ENCODE measurements at places on chromosomes 12 and 14. TPM values are rescaled to one million over a fixed set of nuclear protein-coding genes. Genes with fewer than 3 reads are reported as not detected.
A peak's percentile ranks its signal among the peaks of the same experiment; 100 is the strongest.

DNA sequence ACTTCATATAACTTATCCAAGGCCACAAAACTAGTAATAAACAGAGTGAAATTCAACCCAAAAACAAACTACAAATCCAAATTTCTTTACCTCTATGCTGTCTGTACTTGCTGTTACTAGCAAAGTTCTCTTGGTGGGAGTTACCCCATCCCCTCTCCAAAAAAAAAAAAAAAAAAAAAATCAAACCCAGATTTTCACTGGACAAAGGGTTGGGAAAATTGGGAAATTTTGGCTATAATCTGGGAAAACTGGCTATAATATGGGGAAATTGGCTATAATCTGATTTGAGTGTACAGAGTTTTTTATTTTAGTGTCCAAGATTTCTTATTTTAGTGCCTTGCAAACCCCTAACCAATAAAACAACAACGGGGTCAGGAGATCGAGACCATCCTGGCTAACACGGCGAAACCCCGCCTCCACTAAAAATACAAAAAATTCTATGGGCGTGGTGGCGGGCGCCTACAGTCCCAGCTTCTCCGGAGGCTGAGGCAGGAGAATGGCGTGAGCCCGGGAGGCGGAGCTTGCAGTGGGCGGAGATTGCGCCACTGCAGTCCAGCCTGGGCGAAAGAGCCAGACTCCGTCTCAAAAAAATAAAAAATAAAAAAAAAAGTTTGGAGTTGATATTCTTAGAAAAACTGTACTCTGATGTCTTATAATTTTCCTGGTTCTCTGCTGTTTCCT, 148.4 kb downstream of the CHST11 start:
- peaks cover 63% of the 10 kb centered on the region for H3K4me1 ChIP-seq
- H3K4me3 ChIP-seq: no peak overlapping the region
- H3K36me3 ChIP-seq: peaks cover 51% of the 10 kb centered on the region
- no peaks in the 10 kb centered on the region for H3K27me3 ChIP-seq
- no peak for DNase-seq

GRCh38 chr12:63354969-63355368, 204.0 kb upstream of the AVPR1A start:
- no peaks in the 10 kb centered on the region for H3K4me1 ChIP-seq
- H3K4me3 ChIP-seq: no peak overlapping the region
- no peak for DNase-seq
- no peaks in the 10 kb centered on the region for H3K27me3 ChIP-seq
- H3K27ac ChIP-seq: no peak overlapping the region
- no peaks in the 10 kb centered on the region for H3K36me3 ChIP-seq

RAD51AP1 gene
- 31.0 TPM for total RNA-seq

GRCh38 chr14:99094901-99095300, 177.1 kb downstream of the BCL11B start:
- H3K36me3 ChIP-seq: no peaks in the 10 kb centered on the region
- H3K4me1 ChIP-seq: no peaks in the 10 kb centered on the region
- peaks cover 7% of the 10 kb centered on the region for H3K27me3 ChIP-seq
- no peak overlapping the region for H3K27ac ChIP-seq

DNA sequence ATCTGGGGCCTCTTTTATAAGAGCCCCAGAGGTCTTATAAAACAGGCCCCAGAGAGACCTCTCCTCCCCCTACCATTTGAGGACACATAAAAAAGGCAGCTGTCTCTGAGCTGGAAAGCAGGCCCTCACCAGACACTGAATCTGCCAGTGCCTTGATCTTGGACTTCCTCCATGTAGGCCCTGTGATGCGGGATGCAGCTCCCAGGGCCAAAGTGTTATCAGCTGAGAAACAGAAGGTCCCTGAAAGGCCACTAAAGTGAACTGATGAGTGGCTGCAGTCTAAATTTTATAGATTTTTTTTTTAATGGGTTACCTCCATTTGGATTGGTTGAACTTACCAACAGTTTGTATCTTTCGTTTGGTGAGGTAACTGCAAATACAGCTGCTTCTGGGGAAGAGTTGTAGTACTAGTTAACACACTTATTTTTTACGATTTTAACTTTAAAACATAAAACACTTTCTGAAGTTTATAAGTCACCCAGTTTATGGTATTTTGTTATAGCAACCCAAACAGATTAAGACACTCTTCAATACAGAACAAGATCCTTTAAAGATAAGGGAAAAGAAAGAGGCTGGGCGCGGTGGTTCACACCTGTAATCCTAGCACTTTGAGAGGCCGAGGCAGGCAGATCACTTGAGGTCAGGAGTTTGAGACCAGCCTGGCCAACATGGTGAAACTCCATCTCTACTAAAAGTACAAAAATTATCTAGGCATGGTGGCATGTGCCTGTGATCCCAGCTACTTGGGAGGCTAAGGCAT, 5.6 kb upstream of the GUCY2C start:
- H3K4me1 ChIP-seq: no peaks in the 10 kb centered on the region
- H3K36me3 ChIP-seq: no peaks in the 10 kb centered on the region
- H3K27ac ChIP-seq: no peak overlapping the region
- H3K4me3 ChIP-seq: no peak overlapping the region
- no peak for DNase-seq
- H3K27me3 ChIP-seq: no peaks in the 10 kb centered on the region

RIC8B gene
- total RNA-seq: 11.4 TPM

BDKRB1 gene
- total RNA-seq: not detected

TRHDE gene
- not detected for total RNA-seq

DNA sequence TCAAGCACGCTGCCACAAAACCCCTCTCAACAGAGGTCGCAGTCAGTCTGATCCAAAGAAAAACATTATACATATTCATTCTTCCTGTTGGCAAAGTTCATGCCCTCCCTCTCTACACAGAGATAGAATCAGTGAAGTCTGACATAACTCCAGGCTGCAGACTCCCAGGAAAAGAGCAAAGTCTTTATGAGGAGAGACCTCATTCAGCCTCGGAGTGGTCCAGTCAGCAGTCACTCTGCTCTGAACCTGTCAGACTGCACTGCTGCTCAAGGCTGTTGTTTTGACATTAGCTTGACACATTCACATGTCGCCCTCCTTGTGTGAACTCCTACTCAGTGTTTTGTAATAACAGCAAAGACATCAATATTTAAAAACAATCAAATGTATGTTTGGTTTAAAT, 241.2 kb upstream of the G2E3 start:
- H3K4me1 ChIP-seq: peaks cover 3% of the 10 kb centered on the region
- no peak overlapping the region for H3K4me3 ChIP-seq
- DNase-seq: no peak
- peaks cover 2% of the 10 kb centered on the region for H3K27me3 ChIP-seq

GRCh38 chr14:99194136-99194535, 77.9 kb downstream of the BCL11B start:
- no peak for DNase-seq
- H3K4me3 ChIP-seq: no peak overlapping the region
- H3K36me3 ChIP-seq: peaks cover 32% of the 10 kb centered on the region
- H3K27me3 ChIP-seq: no peaks in the 10 kb centered on the region
- H3K4me1 ChIP-seq: peaks cover 82% of the 10 kb centered on the region
- H3K27ac ChIP-seq: peak overlapping the region; percentile 96

NKX2-1 gene
- total RNA-seq: not detected

- DNase-seq: no peak
- peak overlapping the region; percentile 84 for H3K4me3 ChIP-seq
- peaks cover 3% of the 10 kb centered on the region for H3K27me3 ChIP-seq
Observed at GRCh38 chr14:73492670-73493069, 1.9 kb downstream of the RIOX1 start.

DNA sequence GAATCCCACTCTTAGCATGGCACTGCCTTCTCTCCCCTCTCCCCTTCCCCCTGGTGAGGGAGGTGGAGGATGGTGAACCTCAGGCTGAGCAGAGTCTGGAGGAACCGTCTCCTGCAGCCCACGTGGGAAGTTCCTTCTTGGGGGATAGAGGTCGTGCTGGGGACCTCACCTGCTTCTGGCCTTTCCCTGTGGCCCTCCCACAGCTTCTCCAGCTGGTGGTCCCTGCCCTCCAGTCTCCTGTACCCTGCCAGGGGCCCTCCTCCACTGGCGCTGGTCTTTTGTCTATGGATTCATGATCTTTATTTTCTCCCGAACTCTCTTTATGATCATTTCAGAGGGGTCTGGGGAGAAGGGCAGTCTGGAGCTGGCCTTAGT, 9.0 kb upstream of the MTA1 start:
- no peak for DNase-seq
- H3K27me3 ChIP-seq: peaks cover 25% of the 10 kb centered on the region
- H3K4me1 ChIP-seq: peaks cover 6% of the 10 kb centered on the region
- H3K27ac ChIP-seq: no peak overlapping the region
- peaks cover 11% of the 10 kb centered on the region for H3K36me3 ChIP-seq

DNA sequence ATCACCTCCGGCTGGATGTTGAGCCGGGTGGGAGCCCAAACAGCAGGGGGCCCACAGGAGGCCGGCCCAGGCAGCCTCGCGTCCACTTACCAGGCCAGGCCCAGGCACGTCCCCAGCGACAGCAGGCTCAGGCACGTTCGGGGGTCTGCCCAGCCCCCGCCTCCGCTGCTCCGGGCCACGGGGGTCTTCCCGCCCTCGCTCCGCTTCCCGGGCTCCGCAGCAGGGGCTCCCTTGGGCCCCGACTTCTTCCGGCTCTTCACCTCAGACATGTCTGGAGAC, 216 bp downstream of the IKBIP start:
- H3K27me3 ChIP-seq: no peaks in the 10 kb centered on the region
- H3K27ac ChIP-seq: peak overlapping the region; percentile 98
- DNase-seq: no peak
- H3K36me3 ChIP-seq: peaks cover 28% of the 10 kb centered on the region
- peaks cover 27% of the 10 kb centered on the region for H3K4me1 ChIP-seq

GRCh38 chr12:118060301-118061010, 523 bp downstream of the WSB2 start:
- peaks cover 22% of the 10 kb centered on the region for H3K36me3 ChIP-seq
- peak overlapping the region; percentile 86 for H3K4me3 ChIP-seq
- peak; percentile 36 for DNase-seq
- H3K27me3 ChIP-seq: no peaks in the 10 kb centered on the region

DNA sequence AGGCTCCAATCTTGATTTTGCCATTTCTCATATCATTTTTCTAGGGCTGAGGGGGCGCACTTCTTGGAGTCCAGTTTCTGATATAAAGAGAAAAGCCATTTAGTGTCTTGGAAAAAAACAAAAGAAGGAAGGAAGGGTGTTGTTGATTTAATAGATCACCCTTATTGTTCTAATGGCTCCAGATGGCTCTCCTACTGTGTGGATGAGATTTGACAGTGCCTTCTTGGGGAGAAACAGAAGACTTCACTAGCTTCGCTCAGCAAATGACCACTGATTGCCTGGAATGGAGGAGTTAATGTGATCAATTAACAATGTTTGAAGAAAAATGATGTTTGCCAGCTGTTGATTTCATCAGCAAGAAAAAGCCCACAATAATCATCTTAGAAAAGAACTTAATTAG, 216.2 kb downstream of the APAF1 start:
- no peaks in the 10 kb centered on the region for H3K36me3 ChIP-seq
- H3K27me3 ChIP-seq: peaks cover 13% of the 10 kb centered on the region
- H3K4me1 ChIP-seq: no peaks in the 10 kb centered on the region

SLC17A8 gene
- total RNA-seq: not detected

- no peaks in the 10 kb centered on the region for H3K4me1 ChIP-seq
- H3K4me3 ChIP-seq: no peak overlapping the region
- H3K27me3 ChIP-seq: no peaks in the 10 kb centered on the region
- H3K27ac ChIP-seq: no peak overlapping the region
- no peaks in the 10 kb centered on the region for H3K36me3 ChIP-seq
Observed at GRCh38 chr12:72734581-72734980, 462.4 kb downstream of the TRHDE start.

DBX2 gene
- not detected for total RNA-seq

DNA sequence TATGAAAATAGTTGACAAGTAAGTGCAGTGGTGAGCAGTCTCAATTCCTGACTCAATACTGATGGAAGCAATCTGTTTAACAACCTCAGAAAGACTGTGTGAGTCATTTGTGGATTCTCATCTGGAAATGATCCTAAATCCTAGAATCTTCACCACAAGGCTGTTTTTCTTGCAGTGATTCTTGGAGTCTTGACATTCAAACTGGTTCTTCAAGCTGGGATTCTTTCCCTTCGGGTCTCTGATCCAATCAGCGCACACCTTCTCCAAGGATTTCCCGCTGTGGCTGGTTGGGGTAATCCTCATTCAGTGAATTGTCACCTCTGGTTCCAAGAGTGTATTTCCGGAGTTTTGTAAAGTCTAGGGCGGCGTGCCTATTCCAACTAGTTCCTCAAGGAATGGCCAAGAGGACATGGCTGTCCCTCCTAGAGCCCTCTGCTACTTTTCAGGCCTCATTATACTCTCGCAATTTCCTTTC, 37.7 kb upstream of the FOXJ2 start:
- peaks cover 4% of the 10 kb centered on the region for H3K36me3 ChIP-seq
- DNase-seq: no peak
- peaks cover 23% of the 10 kb centered on the region for H3K4me1 ChIP-seq
- H3K27me3 ChIP-seq: no peaks in the 10 kb centered on the region
- no peak overlapping the region for H3K27ac ChIP-seq
- no peak overlapping the region for H3K4me3 ChIP-seq

GRCh38 chr12:21725731-21726130, 48.8 kb downstream of the KCNJ8 start:
- H3K27ac ChIP-seq: no peak overlapping the region
- H3K4me3 ChIP-seq: no peak overlapping the region
- H3K27me3 ChIP-seq: no peaks in the 10 kb centered on the region
- H3K36me3 ChIP-seq: no peaks in the 10 kb centered on the region
- H3K4me1 ChIP-seq: no peaks in the 10 kb centered on the region

- H3K36me3 ChIP-seq: peaks cover 59% of the 10 kb centered on the region
- peak overlapping the region; percentile 100 for H3K4me3 ChIP-seq
- H3K4me1 ChIP-seq: peaks cover 37% of the 10 kb centered on the region
- H3K27ac ChIP-seq: peak overlapping the region; percentile 100
Observed at GRCh38 chr14:92122761-92123160, 992 bp downstream of the CPSF2 start.

HPD gene
- not detected for total RNA-seq

DNA sequence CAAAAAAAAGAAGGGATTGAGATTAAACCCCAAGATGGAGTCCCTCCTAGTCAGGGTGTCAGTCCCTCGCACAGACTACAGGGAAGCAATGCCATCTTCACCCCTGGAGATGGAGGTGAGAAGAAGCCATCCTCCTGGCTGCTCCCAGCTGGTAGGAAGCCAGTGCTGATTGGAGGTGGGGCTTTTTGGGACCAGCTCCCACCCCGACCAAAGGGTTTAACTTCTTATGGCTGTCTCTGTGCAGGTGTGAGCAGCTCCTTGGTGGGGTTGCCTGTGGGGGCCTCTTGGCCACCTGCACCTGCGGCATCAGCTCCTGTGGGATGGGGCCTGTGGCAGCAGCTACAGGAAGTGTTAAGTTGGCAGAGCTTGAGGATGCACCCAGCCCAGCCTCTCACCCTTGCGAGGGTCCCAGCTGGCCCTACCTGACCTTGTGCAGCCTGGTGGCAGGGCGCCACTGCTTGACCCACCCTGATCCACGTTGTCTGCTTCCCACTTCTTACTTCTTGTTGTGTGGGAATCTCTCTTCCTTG, 3.8 kb upstream of the KRT86 start:
- peaks cover 34% of the 10 kb centered on the region for H3K27me3 ChIP-seq
- DNase-seq: no peak
- H3K27ac ChIP-seq: no peak overlapping the region
- no peaks in the 10 kb centered on the region for H3K36me3 ChIP-seq
